ENCODE measurements at places on chromosomes 5 and 9.

GRCh38 chr5:67315082-67315989 lies 118.7 kb upstream of the CD180 start:
- DNase-seq, result no peak

- no peak for DNase-seq
Observed at GRCh38 chr5:113092683-113093082, 116.1 kb downstream of the DCP2 start.

GRCh38 chr9:33082538-33083326 lies 6.3 kb upstream of the SMU1 start:
- peak; percentile 47 for DNase-seq

GRCh38 chr9:73536403-73536802 lies 384.7 kb downstream of the ANXA1 start:
- DNase-seq, result no peak

DNA sequence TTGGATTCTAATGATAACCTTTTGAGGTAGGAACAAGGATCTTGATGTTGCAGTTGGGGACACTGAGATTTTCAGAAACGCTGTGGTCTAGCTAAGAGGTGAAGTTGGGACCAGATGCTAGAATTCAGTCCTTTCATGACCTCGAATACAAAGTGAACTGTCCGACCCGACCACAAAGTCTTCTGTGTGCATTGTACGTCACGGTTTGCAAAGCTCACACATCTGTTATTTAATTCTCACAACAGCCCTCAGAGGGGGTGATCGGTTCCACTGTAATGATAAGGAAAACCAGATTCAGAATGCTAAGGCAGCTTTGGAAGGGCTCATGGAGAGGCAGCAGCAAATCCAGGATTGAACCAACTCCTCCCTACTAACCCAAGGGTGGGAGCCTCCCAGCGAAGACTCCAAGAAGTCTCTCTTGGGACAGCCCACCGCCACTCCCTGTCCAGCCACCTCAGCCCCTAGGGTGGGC lies 16.6 kb upstream of the KIF12 start:
- no peak for DNase-seq

All from hematopoietic multipotent progenitor cell treated with erythropoietin and hydrocortisone succinate and interleukin-3 and kit ligand, for 4 days (in vitro differentiated cells).